ENCODE measurements at places on chromosomes 5 and 9.

GRCh38 chr5:151764801-151765200 is 6.4 kb upstream of the ATOX1 start:
- no peak for DNase-seq

- DNase-seq: no peak
Observed at GRCh38 chr5:131633830-131634229, 1.2 kb downstream of the RAPGEF6 start.

DNA sequence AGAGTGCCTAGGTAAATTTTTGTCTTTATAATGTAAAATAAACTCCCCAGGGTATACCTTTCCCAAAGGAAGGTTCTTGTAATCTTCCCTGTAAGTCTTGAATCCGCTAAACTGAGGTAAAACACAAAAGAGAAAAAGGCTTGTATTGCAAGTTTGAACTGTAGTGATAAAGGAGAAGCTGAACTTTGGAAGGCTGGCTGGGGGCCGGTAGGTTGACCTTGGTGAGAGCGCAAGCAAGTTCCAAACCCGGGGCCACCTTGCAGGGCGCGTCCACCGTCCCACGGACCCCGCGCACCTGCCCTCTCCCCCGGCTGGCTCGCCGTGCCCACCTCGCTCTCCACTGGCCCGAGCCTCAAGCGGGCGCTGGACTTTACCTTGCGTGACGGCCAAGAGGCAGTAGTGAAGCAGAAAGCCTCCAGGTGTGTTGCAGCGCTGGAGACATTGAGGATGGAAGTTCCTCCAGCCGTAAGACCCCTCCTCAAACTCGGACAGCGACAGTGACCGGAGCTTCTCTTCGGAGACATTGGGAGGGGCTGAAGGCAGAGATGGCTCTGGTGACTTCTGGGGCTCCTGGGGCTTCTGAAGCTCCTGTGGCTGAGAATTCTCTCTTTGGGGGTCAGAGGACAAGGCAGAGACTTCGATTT is 428 bp downstream of the SLCO4C1 start:
- DNase-seq: no peak

GRCh38 chr5:146339715-146340259 is 1.1 kb downstream of the POU4F3 start:
- DNase-seq: no peak

- no peak for DNase-seq
Observed at GRCh38 chr5:78971998-78972397, 13.1 kb downstream of the ARSB start.

- DNase-seq: no peak
Observed at GRCh38 chr5:113058706-113059226, 82.2 kb downstream of the DCP2 start.

- no peak for DNase-seq
Observed at GRCh38 chr9:36399980-36400331, at the start of gene RNF38. Gene RNF38 (minus strand): TSS chr9:36400269. CDS start chr9:36400108, 161 bp downstream.

GRCh38 chr5:96995419-96995818 is 59.5 kb downstream of the LNPEP start:
- DNase-seq: no peak

DNA sequence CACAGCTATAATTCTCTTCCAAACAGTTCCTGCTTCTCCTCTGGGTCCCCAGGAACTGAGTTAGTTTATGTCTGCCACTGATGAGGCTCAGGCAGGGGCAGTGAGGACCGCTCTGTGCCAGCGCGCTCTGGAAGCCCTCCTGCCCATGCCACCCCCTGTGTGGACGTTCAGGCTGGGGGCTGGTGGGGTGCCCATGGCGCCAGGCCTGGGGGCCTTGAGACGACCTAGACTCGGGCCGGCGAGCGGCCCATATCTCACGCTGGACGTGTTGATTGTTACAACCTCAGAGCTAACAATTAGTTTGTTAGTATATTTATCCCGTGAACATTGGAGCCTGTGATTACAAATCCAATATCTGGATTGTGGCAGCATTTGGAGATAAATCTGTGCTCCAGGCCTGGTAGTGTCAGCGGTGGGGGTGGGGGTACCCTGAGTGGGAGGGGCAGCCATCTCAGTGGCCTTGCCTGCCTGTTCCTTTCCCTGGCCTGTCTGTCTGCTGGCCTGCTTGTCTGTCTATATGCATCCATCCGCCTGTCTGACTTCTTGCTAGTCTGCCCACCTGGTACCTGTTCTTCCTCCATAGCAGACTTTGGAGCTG is 256.5 kb upstream of the MVB12B start:
- DNase-seq: no peak

DNA sequence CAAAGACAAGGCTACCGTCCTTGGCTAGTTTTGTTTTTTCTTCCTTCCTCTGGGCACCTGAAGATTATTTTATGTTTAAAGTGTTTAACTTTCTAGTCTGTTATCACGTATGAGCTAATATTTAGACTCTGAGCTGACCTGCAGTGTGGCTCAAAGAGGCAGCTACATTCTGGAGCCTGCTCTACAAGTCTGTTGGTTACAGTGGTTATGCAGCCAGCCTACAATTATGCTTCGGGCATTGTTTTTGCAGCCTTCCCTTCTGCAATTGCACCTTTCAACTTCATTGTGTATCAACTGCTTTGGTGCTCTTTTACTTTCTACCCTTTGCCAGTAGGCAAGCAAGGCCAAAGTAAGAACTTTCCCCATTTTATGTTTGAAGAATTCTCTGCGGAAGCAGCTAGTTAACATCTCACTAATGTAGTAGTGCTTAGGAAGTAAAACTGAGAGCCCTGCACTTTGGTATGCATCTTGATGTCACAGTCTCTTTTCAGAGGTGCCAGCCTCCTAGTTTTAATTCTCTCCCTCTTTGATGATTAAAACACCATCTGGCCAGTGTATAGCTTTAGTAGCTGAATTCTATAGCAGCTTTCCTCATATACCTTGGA is 322.1 kb downstream of the FAM170A start:
- DNase-seq: no peak

- no peak for DNase-seq
Observed at GRCh38 chr9:135251996-135252760, 164.7 kb downstream of the OLFM1 start.

DNA sequence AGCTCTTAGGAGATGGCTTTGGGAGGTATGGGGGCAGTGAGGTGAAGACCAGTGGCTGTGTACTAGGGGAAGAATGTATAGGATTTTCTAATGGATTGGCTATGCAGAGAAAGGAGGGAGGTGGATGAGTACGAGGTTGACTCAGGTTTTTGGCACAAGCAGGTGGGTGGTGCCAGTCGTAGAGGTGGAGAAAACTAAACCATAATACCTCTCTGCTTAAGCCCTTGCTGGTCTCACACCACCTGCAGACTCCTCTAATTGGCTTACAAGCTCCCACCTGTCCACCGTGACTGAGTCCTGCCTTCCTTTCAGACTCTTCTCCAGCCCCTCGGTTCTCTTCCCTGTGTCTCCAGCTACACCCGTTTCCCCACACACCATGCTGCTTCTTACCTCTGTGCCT is 521.7 kb upstream of the CLINT1 start:
- DNase-seq: no peak

GRCh38 chr5:120991569-120991968 is 527.5 kb downstream of the PRR16 start:
- no peak for DNase-seq

GRCh38 chr5:77761606-77762005 is 14.5 kb downstream of the TBCA start:
- no peak for DNase-seq

DNA sequence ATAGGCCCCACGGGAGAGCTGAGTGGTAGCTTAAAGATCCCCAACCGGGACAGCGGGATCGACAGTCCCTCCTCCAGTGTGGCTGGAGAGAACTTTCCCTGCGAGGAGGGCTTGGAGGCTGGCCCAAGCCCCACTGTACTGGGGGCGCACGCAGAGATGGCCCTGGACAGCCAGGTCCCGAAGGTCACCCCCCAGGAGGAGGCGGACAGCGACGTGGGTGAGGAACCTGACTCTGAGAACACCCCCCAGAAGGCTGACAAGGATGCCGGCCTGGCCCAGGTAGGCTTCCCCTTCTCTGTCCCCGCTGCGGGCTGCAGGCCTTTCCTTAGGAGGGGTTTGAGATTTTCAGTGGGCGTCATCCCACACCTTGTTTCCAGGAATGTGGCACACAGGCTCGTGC is 29.1 kb downstream of the FGD3 start:
- no peak for DNase-seq

- DNase-seq: no peak
Observed at GRCh38 chr9:14616188-14616982, 76.8 kb downstream of the ZDHHC21 start.

DNA sequence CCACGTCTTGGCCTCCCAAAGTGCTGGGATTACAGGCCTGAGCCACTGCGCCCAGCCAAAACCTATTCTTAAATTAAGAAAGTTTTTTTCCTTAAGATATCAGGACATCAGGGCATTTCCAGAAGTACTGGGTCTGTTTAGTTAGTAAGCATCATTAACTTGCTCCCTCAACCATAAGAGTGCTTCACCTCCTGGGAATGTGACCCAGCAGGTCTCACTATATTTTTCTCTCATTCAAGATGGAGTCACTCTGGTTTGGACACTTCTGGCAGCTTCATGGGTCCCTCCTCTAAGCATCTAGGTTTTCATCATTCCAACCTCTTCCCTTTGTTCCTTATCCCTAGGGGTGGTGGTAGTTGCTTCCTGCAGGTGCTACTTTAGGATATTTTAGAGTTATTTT is 10.3 kb upstream of the BRD3OS start:
- no peak for DNase-seq

GRCh38 chr5:37189355-37189754 is 59.8 kb downstream of the CPLANE1 start:
- no peak for DNase-seq

DNA sequence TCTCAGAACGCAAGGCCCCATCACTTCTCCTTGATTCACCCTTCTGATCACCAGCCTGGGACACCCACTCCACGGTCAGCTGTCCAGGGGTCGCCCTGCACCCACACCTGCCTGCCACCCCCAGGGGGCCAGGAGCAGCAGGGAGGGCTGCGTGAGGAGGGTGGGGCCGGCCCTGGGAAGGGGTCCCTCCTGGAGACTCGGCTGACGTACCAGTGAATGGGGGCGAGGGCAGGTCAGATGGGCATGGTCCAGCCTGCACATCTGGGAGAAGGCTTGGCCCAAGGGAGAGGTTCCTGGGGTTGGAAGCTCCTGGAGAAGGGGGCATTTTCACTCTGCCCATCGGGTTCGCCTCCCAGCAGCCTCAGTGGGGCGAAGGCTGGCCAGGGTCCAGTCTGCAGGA is 21.8 kb upstream of the SARDH start:
- no peak for DNase-seq

GRCh38 chr9:81686614-81687520 is 2.5 kb downstream of the TLE1 start:
- DNase-seq: no peak

DNA sequence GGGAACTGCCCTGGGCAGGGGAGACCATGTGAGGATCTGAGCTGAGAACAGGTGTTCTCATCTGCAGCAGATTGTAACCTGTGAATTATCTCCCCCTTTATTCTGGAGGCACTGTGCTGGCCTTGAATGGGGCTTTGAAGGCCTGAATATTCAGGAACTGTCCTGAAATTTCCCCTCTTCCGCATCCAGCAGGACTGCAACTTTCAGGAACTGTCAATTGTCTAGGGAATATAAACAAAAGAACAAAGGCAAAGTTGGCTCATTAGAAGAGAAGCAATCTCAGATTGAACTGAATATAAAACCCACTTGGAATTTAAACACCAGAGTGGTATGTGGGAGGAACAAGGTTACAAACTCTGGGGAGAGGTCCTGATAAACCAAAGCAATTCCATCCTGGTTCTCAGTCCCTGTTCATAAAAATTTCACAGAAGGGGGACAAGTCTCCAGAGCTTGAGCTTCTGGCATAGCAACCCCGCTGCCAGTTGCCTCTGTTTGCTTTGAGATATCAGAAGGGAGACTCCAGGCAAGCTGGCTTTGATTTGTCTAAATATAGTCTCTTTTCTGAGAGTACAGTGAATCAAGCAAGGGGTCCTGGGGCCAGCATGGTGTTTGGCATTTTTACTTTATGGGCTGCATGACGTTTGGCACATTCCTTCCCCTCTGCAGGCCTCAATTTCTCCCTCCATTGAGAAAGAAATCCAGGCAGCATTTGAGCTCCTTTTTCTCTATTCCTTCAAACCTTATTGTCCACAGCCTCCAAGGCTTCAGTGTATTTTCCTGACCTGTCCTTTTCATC is 47.5 kb downstream of the ADRB2 start:
- DNase-seq: no peak

DNA sequence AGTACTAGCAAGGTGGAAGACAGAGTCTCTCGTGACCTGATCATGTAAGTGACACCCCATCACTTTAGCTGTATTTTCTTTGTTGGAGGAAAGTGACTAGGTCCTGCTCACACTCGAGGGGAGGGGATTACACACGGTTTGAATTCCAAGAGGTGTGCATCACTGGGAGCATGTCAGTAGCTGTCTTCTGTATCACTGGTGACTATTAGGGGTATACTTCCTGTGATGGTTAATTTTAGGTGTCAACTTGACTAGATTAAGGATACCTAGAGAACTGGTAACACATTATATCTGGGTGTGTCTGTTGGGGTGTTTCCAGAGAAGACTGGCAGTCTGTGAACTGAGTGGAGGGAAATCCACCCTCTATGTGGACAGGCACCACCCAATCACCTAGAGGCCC is 22.5 kb downstream of the FOXD1 start:
- DNase-seq: no peak
